GM12865 (cell line): ENCODE measurements at places on chromosomes 3 and 15.

DNA sequence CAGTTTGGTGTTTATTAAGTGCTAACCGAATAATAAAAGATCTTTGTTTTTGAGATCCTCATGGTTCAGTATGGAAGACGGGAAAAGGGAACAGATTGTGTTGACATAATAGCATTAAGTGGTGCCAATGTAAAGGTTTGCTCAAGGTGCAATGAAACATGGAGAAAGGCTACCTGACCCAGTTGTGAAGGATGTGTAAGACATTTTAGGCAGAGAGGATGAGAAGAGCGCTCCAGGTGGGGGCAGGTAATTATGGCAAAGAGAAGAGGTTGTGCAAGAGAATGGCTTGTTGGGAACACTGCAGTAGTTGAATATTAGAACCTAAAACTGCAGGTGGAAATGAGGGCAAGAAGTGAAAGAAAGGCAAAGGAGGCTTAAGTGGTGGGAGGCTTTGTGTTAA is 140.8 kb downstream of the DIPK2A start:
- no peak for DNase-seq

GRCh38 chr3:138949445-138950005 is 2.5 kb downstream of the FOXL2NB start:
- no peak for DNase-seq

DNA sequence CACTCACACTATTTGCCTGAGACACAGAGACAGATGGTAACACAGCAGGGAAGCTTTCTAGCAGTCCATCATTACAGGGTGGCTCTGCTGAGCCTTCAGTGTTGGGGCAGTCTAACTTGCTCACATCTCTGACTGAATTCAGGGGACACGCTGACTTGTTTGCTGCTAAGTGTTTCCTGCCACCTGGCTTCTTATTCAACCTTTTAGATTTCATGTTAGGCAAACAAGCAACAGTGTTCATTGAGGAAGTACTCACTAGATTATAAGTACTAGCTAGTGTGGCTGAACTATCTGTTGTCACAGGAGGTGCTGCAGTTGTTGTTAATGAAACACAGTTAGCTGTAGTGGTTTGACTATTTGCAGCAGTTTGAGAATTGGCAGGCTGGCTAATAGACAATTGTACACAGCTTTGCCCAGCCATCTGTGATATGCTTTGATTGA is 37.3 kb downstream of the USF3 start:
- DNase-seq = peak; percentile 20

DNA sequence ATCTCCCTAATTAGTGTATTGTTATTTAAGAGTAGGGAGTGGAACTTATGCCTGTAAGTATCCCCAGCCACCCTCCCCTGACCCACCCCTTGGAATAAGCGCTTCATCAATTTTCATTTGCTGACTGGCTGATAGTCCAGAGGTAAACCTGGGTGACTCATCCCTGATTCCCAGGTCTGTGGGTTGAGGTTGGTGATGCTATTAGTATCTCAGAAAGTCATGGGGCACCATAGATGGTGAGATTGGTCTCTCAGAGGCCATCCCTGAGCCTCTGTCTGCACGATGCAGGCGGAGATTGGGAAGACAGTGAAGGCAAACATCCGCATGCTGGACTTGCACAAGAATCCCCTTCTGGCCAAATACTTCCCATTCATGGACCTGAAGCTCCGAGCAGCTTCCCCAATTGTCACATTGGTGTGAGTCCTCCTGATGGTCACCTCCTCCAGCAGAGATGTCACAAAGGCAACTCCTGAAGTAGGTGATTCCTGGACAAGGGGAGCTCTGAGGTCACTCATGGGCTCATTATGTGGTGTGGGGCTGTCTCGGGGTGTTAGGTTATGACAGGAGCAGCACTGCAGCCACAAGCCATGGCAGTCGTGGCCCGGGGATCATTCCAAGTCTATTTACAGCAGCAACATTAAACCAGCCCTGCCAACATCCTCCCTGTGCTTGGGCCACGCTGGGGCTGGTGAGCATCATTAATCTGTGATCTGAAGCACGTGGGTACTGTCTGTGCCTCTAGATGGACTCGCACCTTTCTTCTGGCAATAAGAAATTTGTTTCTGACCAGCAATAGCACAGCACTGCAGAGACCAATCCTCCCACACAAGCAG is 6.8 kb upstream of the TXNRD3 start:
- no peak for DNase-seq

DNA sequence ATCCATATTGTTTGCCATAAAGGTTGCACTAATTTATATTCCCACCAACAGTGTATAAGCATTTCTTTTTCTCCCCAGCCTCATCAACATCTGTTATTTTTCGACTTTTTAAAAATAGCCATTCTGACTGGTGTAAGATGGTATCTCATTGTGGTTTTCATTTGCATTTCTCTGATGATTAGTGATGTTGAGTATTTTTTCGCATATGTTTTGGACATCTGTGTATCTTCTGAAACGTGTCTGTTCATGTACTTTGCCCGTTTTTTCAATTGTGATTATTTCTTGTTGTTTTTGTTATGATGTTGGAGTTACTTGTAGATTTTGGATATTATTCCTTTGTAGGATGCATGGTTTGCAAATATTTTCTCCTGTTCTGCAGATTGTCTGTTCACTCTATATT is 46.5 kb downstream of the TP63 start:
- peak; percentile 26 for DNase-seq

- no peak for DNase-seq
These were observed 813.1 kb downstream of the NAALADL2 start for GRCh38 chr3:175672119-175672689.

DNA sequence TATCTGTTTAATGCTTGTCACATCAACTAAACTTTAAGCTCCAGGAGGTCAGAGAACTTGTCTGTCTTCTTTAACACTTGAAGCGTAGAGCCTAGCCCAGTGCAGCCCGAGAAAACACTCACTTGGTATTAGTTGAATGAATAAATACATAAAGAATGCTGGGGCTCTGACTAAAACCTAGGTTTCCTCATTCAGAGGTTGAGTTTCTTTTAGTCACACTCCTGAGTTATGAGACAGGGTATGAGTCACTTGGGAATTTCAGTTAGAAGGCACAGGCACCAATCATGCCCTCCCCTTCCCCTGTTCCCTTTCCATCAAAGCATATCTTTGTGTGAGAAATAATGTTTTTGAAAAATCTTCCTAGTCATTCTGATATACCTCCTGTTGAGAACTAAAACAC is 589.8 kb upstream of the DPPA4 start:
- DNase-seq = peak; percentile 59

DNA sequence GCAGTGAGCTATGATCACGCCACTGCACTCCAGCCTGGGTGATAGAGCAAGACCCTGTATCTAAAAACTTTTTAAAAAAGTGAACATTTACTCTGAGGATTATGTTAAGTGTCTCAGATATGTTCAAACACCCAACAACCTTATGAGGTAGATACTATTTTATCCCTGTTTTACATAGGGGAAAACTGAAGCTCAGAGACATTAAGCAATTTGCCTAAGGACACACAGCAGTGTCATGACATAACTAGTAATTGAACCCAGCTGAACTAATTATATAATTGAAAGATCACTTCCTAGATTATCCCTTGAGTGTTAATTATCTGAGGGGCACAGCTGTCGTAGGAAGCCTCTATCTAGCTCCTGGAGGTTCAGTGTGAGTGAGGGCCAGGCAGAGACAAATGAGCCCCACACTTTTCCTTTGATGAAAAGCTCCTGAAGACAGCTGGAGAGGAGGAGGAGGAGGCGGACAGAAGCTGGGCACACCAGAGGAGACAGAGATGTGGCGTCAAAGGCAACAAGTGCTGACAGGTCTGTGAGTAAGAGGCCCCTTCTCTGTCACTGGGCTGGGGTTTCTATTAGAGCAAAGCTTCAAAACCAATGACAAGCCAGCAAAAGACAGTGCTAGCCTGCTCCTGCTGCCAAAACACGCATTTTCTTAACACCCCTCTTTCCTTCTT is 20.5 kb downstream of the TRH start:
- DNase-seq = no peak

DNA sequence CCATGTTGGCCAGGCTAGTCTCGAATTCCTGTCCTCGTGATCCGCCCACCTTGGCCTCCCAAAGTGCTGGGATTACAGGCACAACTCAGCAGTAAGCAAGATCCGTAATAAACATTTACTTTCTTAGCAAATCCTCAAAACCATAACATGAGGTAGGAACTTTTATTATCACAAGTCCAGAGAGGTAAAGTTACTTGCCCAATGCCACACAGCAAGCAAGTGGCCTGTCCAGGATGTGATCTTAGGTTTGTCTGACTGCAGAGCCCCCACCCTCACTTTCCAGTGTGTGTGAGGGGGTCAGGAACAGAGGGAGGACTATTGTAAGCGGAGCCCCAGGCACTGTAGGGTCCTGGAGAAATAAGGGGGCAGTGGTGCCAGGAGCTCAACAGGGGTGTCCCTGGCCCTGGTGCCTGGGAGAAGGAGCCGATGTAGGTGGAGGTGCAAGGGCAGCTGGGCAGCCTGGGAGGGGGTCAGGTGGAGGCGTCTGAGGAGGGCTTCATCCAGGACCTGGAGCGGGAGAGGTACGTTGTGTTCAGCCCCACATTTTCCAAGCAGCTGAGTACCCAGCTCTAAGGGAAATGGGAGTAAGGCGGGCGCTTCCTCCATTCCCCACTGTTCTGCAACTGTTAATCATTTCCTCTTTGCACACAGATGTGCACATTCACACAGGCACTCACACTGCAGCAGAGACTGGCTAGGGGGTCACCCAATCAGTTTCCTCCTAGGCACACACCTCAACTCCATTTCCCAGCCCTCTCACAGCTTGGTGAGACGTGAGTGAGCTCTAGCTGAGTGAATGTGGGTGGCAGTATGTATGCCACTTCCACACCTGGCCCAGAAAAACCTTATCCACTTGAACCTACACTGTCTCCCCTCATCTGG is 5.9 kb downstream of the RPUSD3 start:
- no peak for DNase-seq

DNA sequence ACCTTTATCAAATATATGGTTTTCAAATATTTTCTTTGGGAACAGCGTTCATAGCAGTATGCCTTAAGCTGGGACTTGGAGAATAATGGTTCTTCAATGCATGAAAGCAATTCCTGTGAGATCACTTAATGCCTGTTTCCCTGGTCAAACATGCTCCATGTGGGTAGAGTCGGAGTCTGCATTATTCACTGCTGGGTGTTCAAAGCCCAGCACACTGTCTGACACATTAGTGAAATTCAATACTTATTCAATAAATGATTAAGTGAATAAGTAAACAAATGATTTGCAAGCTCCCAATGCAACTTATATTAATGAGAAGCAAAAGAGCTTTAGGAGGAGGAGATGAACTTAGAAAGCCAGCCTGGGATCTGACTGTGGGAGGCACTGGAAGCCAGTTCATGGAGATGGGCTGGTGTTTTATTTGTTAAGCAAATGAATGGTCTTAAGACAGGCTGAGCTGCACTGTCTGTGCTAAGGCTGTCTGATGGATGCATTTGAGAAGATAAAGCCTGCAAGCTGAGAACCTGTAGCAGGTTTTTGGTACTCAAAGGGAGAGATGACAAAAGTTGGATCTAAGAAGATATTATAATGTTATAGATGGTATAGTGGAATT is 490.8 kb downstream of the MCTP2 start:
- DNase-seq = no peak

DNA sequence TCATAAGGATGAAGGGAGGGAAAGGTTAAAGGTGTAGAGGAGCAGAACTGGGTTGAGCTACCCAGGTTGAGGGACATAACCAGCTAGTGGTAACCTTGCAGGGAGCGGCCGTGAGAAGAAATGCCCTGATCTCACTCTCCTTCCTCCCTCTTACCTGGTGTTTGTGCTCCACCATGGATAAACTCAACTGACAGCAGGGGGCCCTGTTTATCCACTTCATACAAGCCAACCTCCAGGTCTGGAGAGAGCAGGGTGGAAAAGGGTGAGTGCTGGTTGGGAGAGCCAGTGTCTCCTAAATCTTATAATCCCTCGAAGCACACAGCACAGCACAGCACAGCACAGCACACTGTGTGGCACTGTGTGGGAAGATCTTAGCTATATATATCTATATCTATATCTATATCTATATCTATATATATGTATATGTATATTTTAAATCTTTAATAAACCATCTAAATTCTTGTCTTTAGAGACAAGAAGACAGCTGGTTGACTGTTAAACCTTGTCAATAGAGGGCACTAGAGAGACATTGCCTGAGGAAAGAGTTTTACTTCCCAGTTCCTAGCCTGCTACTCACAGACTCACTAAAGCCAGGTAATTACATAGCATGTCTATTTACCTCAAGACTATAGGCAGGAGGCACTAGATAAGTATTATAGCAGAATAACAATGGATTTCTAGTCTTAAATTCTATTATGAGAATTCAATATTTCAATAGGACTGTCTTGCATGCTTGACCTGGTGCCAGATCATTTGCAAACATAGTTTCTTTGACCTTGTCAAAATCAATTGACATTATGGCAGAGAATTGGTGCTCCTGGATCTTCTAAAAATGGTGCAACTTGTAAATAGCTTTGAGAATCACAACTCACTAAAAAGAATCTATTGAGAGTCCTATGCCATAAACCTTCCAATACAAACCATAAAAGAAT is 21.7 kb upstream of the FMN1 start:
- peak; percentile 34 for DNase-seq

DNA sequence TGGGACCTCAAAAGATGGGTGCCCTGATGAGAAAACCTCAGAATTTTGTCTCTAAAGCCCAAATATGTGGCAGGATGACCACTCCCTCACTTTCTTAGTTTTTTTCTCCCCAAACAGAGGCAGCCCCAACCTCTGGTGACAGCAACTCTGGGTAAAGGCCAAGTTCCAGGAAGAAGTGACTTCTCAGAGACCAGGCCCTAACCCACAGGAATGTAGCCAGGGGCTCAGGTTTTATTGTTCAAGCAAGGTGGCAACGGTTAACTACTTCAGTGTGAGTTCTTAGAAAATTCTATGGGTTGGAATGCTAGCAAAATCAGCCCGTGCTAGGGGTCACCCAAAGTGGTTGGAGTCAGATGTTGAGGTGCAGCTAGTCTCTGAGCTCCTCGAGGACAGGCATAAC is 5.1 kb upstream of the DNAJA4 start:
- DNase-seq = no peak

DNA sequence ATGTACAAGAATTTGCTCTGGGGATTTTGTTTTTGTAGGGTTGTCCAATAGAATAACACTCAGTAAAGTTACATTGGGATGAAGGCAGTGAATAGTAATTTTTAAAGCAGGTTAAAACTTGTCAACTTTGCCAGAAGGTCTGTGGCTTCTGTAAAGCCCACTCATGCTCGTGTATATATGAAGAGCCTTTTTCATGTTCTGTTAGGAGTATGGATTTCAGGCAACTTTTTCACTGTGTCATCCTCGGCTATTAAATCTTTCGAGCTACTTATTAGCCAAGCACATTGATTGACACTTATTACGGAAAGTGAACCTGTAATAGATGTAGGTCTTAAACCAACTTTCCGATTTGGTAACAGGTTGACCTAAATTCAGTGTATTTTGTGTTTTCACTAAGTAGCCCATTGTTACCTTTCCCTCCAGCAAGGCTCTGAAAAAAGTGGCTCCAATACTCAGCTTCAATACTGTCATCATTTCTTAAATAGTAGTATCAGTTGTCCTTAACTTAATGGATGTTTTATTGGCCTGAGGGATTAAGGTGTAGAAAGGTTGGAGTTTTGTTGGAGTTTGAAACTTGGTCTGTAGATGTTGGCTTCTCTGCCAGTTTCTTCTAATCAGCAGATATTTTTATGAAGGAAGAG is 1.7 kb downstream of the PAK2 start:
- DNase-seq = no peak
